Activated CD8-positive, alpha-beta memory T cell treated with anti-CD3 and anti-CD28 coated beads, Interleukin-2, amount 50 U/mL, for 48 hours (primary cell): ENCODE measurements at places on chromosomes 1 and 21.

DNA sequence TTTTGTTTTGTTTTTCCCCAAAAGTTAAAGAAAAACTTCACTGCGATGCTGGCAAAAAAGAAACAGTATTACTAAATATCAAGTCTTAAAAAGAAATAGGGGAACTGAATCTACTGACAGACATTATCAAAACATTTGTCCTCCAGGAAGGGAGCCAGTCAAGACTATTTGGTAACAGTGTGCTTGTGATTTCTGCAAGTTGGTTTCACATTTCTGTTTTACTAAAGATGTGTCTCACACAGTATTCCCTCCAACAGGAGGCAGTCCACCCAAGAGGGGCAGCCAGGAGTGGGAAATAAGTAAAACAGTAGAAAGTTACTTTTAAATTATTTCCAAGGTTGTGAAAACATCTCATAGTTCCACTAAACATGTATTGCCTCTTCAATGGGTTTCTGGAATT is 74.4 kb upstream of the SDC3 start:
- DNase-seq = no peak

GRCh38 chr21:38475519-38475918 is 22.8 kb downstream of the ERG start:
- no peak for DNase-seq

- DNase-seq = no peak
Measured at GRCh38 chr1:168917309-168917708, 188.3 kb upstream of the DPT start.

DNA sequence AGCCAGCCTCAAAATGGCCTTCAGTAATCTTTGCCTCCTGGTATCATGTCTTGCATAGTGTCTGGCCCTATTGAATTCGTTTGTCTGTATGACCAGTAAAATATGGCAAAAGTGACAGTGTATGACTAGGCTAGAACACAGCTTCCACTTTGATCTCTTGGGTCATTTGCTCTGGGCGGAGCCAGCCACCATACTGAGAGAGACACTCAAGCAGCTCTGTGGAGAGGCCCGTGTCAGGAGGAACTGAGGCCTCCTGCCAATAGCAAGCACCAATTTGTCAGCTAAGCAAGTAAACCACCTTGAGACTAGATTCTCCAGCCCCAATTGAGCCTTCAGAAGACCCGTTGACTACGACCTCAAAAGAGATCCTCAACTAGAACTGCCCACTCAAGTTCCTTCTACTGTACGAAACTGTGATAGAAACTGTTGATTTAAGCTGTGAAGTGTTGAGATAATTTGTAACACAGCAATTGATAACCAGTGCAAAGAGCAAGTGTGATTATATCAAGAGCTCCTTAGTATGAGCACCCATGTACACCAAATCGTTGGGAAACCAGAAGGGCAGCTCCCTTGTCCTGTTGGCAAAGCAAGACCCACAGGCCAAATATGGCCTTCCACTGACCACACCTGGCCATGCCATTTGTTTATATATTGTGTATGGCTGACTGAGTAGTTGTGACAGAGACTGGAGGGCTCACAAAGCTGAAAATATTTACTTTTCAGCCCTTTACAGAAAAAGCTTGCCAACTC is 52.7 kb upstream of the SERBP1 start:
- no peak for DNase-seq

GRCh38 chr21:45014747-45015468 is 59.5 kb upstream of the ADARB1 start:
- no peak for DNase-seq

DNA sequence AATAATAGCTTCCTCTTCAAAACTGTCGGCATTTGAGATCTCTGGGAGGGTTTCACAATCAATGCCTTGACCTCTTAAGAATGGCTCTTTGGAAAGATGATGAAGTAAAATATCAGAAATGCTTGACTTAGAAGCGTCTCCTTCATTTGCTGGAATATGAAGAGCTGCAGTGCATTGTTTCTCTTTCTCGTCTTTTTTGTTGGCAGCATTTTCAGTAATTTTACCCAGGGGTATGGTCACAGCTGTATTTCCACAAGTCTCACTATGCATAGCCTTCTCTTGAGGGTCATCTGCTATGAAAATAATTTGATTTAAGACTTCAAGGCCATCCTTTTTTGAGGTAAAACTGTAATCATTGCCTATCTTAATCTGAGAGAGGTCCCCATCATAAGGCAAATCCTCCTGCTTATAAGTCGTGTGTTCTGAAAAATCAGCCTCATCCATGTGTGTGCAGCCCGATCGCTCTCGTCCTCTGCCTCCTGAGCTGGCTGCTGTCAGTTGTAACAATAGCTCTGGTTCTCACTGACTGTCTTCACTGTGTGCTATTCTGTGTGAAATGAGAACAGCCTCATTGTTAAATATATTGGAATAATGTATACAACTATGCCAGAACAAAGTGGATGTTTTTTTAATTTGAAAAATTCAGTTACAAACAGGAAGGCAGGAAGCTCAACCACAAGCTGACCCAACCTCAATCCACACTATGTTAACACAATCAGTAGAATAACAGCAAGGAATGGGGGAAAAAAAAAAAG is 4.5 kb downstream of the AKNAD1 start:
- DNase-seq = no peak

- DNase-seq = no peak
Measured at GRCh38 chr21:39776589-39776988, 31.6 kb downstream of the IGSF5 start.

- no peak for DNase-seq
Measured at GRCh38 chr21:41927727-41928409, 25.9 kb downstream of the C2CD2 start.

- DNase-seq = no peak
Measured at GRCh38 chr1:8465692-8466091, 147.8 kb downstream of the SLC45A1 start.

DNA sequence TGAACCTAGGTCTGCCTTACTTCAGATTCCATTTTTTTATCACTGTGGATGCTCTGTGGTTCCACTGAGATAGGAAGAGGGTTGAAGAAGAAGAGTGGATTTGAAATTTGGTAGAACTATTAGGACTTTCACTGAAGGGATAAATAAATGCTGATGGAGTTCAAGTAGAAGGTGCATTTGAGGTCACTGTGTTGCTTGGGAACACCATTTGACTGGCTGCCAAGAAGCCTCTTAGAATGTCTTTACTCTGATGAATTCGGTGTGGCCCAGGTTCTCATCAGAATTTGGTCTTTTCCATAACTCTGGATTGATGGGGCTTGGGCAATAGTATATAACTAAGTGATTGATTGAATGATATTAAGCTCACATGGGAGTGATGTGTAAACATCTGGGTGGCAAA is 11.9 kb downstream of the XPR1 start:
- DNase-seq = no peak

DNA sequence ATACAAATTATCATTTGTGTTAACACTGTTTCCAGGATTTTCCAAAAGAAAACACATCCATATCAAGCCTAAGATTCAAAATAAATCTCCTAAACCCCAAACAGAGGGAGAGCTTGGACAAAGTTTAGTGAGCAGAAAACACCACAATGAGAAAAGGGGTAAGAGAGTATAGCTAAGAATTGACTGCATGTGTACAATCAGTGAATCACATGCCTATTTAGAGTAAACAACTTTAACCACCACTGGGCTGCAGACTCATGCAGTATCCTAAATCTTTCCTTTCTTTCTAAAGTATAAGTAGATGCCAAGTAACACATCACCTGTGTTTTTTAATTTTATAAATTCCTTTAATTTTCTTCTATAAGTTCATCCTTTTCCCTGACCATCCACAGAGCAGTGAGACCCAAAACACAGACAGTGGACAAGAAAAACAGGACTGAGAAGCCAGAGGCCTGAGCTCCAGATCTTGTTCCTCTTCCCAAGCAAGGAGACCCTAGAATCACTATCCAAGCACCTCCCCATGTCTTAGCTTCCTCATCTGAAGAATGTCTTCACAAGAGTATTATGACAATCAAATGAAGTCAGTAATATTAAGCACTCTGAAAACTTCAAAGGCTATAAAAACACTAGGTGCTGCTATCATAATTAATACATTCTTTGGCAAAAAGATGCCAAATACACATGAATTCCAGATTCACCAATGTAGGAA is 93.1 kb downstream of the VAV3 start:
- no peak for DNase-seq

- no peak for DNase-seq
Measured at GRCh38 chr21:27225151-27225550, 258.3 kb upstream of the ADAMTS5 start.

DNA sequence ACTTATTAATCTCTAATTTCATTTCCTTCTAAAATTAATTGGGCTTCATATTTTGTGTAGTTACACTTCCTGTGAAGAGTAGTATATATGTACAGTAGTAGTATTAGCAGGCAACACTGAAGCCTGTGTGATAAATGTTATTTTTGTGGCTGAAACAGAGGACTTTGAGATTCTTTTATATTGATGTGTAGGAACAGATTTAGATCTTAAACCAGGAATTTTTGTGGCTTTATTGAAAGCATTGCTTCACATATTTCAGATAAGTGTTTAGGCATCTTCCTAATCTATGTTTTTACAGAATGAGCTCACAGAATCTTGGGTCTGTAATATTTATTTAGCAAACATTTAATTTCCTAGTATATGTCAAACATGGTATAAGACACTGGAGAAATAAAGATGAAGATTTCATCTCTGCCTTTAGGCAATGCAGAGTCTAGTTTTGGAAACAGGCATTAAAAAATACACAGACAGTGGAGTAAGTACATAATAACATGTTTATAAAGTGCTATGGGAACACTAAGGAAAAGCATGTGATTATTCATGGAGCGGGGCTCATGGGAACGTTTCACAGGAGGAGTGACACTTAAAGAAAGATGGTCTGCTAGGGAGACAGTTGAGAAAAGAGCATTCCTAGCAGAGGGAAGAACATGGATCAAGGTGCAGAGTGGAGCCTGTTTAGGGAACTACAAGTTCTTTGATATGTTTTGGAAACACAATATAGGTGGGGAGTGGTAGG is 52.7 kb downstream of the MIGA1 start:
- no peak for DNase-seq

GRCh38 chr1:209673631-209674417 is 1.4 kb upstream of the G0S2 start:
- DNase-seq = no peak

- no peak for DNase-seq
Measured at GRCh38 chr1:86517336-86517735, 29.5 kb upstream of the CLCA4 start.

- peak; percentile 74 for DNase-seq
Measured at GRCh38 chr1:226082959-226083301, 20.4 kb downstream of the H3-3A start.

DNA sequence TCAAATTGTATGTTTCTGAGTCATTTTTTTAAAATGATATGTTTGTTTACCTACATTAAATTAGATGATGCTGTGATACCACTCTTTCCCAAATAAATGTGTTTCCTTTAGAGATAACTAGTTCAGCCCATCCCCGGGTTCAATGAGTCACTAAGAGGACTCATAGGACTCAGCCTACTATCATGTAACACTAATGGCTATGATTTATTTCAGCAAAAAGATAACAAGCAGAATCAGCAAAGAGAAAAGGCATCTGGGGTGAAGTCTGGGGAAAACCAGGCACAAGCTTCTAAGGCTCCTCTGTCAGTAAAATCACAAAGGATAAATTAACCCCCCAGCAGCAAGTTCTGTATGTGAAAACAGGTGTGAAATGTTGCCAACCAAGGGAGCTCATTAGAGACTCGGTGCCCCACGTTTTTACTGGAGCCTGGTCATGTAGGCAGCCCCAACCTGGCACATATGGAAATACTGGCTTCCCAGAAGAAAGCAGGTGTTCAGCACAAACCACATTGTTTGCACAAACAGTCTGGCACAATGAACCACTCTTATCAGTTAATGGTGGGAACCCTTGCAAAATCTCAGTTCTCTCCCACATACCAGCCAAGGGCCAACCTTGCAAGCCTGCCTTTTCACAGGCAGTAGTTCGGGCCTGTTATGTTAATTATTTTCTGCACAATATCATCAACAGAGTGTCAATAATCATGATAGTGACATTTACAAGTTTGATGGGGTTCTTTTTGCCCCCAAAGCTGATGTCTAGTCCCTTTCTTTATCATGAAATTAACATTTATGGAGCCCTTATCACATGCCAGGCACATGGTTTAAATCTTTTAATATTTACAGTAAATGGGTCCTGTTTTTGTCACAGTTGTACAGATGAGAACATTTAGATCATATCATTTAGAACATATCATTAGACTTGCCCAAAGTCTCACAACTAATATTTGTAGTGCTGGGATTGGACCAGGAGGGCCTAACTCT is 23.1 kb upstream of the CNN3 start:
- no peak for DNase-seq

GRCh38 chr1:58741678-58742553 is 41.9 kb downstream of the JUN start:
- no peak for DNase-seq

DNA sequence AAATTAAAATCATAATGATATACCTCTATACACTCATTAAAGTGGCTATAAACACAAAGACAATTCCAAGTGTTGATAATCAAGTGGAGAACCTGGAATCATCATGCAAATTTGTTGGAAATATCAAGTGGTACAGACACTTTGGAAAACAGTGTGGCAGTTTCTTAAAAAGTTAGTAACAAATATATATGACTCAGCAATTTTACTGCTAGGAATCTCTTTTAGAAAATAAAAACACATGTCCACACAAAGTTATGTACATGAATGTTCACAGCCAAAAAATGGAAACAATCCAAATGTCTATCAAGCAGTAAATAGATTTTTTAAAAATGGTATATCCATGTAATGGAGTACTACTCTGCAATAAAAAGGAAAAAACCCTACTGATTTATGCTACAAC is 375.6 kb downstream of the HLX start:
- no peak for DNase-seq

- no peak for DNase-seq
Measured at GRCh38 chr1:221234791-221235190, 355.5 kb downstream of the HLX start.

GRCh38 chr21:29449306-29449950 is 150.7 kb downstream of the BACH1 start:
- no peak for DNase-seq

- DNase-seq = no peak
Measured at GRCh38 chr1:80918380-80918779, 882.4 kb upstream of the ADGRL2 start.

DNA sequence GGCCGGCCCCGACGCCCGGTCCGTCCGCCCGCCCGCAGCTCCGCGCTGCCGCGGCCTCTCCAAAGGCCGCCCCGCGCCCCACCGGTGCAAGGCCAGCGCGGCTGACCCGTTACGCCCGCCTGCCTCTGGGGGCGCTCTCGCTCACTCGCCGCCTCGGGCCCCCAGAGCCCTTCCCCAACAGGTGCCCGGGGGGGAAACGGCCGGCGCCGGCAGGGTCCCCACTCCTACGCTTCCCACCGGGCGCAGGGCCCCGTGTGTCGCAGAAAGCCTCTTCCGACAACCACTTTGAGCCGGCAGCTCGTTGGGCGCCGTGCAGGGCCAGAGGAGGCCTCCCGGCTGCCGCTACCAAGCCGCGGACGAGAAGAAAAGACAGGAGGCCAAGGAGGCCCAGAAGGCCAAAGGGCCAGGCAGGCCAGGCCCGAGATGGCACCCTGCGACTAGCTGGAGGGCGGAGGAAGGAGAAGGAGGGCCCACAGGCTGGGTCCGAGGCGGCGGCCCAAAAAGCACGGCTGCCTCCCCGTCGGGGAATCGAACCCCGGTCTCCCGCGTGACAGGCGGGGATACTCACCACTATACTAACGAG is 64.9 kb upstream of the FCGR2A start:
- peak; percentile 88 for DNase-seq

GRCh38 chr1:186994897-186995296 is 166.1 kb downstream of the PLA2G4A start:
- DNase-seq = no peak
